ENCODE measurements at places on chromosomes 4 and X.
A peak's percentile ranks its signal among the peaks of the same experiment; 100 is the strongest.

GRCh38 chr4:96887857-96888256 is 1048.0 kb downstream of the PDHA2 start:
- no peak for DNase-seq

GRCh38 chrX:36314303-36314702 is 394.8 kb downstream of the CFAP47 start:
- no peak for DNase-seq

DNA sequence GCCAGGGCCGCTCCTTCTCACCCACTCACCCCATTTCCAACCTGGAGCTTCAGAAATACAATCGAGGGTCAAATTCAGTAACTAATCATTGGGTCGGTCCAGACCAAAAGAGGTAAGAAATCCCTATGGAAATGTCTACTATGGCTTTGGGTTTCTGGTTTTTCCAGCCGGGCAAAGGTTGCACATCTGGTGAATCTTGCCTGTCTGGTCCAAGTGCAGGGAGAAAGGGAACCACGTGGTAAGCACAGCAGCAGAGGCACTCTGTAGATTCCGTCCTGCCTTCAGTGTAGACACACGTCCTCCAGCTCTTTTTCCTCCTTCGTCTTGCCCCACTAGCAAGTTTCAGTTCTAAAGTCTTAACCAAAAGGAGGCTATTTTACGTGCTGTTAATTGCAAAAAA is 218.0 kb upstream of the JADE1 start:
- DNase-seq: no peak

DNA sequence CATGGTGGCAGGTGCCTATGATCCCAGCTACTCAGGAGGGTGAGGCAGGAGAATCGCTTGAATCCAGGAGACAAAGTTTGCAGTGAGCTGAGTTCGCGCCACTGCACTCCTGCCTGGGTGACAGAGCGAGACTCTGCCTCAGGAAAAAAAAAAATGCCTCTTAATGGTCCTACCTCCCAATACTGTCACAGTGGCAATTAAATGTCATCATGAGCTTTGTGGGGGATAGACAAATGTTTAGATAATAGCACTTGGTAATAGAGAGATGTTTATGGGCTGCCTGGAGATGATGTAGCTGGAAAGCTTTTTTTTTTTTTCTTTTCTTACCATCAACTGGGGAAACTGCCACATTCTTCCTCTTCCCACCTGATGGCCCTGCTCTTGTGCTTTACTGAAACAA is 33.0 kb downstream of the GRK4 start:
- DNase-seq: no peak

DNA sequence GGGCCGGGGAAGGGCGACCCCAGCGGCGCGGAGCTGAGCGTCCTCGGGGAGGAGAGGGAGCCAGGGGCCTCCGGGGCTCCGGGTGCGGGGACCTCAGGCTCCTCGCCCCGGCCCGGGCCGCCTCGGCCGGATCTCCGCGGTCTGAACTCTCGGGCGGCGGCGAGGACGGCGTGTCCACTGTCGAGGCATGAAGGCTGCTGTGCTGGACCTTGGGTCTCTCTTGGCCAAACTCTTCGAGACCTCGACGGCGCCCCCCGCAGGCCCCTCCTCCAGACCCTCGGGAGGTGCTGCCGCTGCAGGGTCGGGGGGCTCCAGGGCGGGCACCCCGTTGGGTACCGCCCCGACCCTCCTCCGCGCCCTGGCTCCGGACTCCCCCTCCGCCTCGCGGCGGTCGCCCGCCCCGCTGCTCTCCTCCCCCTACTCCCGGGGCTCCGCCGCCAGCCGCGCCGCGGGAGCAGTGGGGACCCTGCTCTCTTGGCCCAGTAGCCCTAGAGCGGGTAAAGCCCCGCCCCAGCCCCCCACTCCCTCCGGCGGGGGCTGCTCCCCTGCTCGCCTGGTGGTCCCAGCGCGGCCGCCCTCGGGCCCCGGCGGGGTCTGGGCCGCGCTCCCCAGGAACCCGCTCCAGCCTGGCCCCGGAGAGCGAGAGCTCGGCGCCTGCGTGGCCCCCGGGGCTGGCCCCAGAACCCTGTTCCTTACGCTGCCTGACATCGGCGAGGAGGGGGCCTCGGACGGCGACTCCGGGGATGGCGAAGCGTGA is 564 bp downstream of the FAM149A start:
- no peak for DNase-seq

GRCh38 chr4:79922011-79922410 is 151.0 kb downstream of the ANTXR2 start:
- DNase-seq: no peak

DNA sequence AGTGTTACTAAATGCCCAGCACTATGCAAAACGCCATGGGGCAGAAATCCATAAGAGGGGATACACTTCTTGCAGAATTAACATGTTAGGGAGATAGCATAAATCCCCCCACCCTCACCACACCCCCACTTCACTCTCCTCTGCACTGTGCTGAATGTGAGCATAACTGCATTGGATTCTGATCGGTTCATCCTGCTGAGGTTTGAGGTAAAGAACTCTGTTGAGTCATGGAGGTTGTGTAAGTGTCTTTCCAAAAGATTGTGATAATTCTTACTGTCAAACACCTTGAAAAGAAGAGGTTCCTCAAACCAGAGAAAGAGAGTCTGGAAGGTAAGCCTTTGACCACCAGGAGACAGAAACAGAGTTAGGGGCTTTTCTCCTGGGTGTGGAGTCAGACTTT is 43.6 kb downstream of the RBM47 start:
- no peak for DNase-seq

- DNase-seq: no peak
Observed at GRCh38 chr4:71261001-71261400, 77.8 kb upstream of the SLC4A4 start.

DNA sequence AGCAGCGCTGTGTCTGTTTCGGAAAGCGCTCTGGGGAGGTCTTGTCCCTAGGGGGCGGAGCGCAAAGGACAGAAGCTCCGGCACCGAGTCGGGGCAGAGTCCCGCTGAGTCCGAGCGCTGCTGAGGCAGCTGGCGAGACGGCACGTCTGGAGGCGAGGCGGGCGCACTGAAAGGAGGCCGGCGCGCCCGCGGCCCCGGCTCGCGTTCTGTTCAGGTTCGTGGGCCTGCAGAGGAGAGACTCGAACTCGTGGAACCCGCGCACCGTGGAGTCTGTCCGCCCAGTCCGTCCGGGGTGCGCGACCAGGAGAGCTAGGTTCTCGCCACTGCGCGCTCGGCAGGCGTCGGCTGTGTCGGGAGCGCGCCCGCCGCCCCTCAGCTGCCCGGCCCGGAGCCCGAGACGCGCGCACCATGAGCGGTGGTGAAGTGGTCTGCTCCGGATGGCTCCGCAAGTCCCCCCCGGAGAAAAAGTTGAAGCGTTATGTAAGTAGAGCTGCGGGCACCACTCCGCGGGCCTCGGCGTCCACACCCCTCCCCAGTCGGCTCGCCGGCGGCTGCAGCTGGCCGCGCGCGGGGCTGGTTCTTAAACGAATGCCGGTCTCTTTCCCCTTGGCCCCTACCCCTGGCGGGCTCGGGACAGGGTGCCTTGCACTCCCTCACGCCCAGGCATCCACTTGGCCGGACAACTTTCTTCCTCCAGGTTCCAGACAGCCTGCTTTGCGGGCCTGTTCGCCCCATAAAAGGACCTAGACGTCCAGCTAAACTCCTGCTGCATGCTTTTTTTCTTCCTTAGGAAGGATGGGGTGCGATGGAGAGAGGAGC is at the start of gene GAB1:
Gene GAB1, plus strand, starts transcription at position 96 of the 819 bp plus-strand sequence. Its CDS starts 313 bp downstream, at position 409.
- peak; percentile 18 for DNase-seq

DNA sequence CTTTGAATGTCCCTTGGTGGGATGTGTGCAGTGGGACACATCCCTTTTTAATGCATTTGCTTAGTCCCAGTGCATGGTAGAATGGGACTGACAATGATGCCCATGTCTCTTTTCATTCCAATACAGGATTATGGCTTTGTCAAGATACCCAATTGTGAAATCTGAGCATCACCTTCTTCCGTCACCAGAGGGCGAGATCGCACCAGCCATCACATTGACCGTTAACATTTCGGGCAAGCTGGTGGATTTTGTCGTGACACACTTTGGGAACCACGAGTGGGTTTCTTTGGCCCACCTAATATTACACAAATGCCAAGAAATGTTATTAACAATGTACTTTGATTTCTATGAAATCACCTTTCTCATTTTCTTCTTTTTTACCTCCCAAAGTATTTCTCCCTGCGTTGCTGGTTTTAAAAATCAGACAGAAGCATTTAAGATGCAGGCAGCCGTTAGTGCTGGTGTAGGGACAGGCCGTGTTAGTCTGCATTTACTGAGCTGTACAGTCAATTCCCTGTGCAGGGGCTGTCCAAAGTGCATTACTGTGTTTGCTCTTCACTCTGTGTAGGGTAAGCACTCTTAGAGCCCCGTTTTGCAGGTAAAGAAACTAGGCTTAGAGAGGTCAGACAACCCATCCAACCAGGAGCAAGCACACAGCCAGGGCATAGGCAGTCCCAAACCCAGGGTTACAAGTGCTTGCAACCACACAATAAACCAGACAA is 46.5 kb downstream of the CWH43 start:
- peak; percentile 4 for DNase-seq

GRCh38 chr4:169051761-169052593 is 41.9 kb upstream of the CBR4 start:
- DNase-seq: no peak

DNA sequence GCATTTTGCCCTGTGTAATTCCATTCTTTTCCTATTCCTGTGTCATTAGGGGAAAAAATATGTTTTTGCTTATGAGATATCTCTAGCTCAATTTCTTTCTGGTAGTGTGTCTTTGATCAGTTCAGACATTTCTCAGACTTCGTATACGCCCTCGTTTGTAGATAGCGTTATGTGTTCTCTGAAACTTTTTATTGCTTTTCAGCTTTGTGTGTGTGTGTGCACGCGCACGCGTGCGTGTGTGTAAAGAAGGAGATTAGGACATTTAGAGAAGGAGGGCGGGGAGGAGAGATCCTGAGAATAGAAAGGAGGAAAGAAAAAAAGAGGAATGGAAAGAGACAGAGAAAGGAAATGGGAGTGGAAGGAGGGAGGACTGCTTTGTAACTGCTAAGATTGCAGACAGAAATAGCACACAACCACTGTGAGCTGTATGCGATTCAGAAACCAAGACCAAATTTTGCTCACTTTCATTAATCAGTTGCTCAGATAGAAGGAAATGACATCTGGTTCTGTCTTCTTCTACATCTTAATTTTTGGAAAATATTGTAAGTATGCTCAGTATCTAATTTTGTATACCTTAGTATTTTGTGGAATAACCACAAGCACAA is at the start of gene RXFP1:
Gene RXFP1, plus strand, starts transcription at position 399 of the 605 bp plus-strand sequence. Its CDS starts 95 bp downstream, at position 494.
- DNase-seq: no peak

DNA sequence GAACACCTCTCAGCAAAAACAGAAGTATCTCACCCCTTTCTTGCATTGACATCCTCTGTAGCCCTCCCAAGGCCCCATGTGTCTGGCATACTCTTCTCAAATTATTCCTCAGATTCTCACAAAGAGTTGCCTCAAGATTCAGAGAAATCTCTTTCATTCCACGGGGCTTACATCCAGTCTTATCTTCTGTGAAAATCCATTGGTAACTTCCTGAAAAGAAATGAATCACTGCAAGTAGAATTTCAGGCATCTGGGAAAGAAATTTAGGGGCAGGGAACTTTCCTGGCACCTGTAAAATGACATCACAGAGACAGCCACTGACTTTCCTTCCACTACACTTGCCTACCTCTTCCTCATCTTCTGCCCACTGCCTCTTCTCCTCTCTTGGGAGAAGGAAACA is 182.5 kb upstream of the ARHGEF9 start:
- DNase-seq: no peak

- no peak for DNase-seq
Observed at GRCh38 chr4:174381440-174381800, 97.7 kb downstream of the CEP44 start.

- DNase-seq: no peak
Observed at GRCh38 chrX:4570151-4570550, 856.7 kb upstream of the PRKX start.

DNA sequence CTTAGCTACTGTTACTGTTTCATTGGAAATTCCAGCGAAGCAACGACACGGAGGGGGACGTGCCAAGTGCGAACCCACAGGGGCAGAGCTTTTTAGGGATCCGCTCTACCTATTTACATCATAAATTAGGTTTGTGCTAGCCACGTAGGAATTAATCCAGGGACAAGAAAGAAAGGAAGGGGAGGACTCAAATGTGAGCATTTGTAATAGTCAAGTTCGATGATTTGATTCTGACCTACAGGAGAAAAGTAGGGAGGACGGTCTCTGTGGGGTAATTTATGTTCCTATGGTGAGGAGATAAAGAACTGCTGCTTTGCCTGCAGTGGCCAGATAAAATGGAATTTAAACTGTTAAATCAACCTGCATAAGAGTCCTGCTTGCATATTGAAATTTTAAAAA is 1.7 kb downstream of the INTS6L start:
- peak; percentile 28 for DNase-seq

All from NCI-H748 treated with DMSO at 0.1 percent for 48 hours (cell line).